Astrocyte of the spinal cord (primary cell): ENCODE measurements at places on chromosomes 1 and 21.

DNA sequence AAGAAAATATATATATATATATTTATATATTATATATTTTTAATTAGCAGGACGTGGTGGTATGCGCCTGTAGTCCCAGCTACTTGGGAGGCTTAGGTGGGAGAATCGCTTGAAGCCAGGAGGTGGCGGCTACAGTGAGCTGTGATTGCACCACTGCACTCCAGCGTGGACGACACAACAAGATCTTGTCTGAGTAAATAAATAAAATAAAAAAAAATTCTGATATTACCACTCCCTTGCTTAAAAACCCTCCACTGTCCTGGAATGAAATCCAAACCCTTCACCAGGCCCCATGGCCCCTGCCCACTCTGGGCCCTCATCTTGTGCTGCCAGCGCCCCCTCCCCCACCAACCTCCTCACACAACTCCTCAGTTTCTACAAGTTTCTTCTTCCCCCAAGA lies 1.7 kb upstream of the ECE1 start:
- DNase-seq: no peak

DNA sequence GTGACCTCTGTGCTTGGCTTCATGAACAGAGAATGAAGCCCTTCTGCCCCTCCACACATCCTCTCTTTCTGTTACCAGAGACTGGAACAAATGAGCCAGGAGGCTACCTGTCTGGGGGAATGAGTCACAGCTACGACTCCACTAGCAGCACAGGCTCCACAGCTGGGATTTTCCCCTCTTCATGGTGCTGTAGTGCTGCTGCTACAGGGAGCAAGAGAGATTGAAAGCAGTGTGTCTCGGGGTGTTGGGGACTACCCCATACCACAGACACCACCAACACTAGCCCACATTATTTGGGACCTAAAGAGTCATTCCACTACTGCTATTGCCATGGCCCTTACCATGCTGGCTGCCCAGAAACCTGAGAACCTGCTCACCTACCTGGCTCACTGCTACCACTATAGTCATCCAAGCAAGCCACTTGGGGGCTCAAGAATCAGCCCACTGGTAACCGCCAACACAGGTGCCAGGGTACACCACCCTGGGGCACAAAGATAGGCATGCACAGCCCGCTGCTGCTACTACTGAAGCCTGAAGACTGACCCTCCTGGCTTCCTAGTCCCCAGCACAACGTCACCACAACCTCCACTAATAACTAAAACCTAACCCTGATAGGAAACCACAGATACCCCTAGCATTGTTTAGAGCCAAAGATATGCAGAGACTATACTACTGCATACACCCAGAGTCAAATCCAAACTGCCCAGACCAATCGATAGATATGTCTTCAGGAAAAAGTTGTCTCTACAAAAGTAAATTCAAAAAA lies 17.7 kb downstream of the CD1E start:
- no peak for DNase-seq

GRCh38 chr1:17540255-17541001 lies 930 bp downstream of the ARHGEF10L start:
- DNase-seq: peak; percentile 40

DNA sequence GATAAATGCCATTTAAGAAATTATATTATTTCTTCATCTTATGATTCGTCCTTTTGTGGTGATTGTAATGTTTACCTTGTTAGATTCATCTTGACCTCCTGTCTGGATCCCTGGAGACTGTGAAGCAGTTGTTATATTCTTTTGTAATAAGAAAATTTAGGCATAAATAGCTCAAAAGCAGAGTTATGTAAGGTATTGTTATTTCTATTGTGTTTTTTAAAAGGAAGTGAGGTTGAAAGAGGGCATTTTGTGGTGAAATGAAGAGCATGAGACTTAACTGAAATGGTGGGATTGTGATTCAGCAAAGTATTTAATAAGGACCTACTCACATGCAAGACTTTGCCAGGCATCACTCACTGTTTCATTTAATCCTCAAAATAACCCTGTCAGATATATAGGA lies 104.0 kb downstream of the PDE4B start:
- peak; percentile 18 for DNase-seq

GRCh38 chr1:32647308-32648134 lies 2.8 kb downstream of the ZBTB8OS start:
- DNase-seq: no peak

DNA sequence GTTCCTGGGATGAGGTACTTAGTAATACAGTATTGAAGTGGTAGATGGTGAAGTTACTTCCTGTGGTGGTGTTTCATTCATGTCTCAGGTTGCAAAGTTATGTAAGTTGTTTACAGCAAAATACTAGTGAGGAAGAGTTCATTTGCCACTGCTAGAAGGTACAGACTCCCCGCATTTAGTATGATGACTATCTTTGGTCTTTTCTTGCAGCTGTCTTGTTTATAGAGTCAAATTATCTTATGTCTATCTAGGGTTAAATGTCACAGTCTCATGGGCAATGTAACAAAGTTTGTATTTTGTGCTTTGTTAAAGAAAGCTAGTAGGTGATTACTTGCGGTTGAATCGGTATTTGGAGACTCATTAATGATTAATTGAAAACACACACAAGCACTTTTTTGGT lies 50.2 kb downstream of the LRRC8D start:
- DNase-seq: no peak

DNA sequence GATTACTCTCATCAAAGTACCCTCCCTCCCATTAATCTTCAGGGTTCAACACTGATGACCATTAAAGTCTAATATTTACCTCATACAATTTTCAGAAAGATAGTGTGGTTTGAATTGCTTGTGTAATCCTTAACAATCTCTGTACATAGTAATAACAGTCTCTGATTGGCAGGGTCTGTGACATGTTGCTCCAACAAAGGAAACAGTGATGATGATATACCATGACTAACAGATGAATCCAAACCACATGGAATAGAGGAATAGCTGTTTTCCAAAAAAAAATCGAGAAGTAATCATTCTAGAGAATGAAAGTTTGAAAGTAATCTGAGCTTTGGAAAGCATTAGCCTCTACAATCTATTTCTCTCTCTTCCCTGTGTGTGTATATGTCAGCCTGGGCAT lies 610.1 kb upstream of the NEGR1 start:
- peak; percentile 28 for DNase-seq

DNA sequence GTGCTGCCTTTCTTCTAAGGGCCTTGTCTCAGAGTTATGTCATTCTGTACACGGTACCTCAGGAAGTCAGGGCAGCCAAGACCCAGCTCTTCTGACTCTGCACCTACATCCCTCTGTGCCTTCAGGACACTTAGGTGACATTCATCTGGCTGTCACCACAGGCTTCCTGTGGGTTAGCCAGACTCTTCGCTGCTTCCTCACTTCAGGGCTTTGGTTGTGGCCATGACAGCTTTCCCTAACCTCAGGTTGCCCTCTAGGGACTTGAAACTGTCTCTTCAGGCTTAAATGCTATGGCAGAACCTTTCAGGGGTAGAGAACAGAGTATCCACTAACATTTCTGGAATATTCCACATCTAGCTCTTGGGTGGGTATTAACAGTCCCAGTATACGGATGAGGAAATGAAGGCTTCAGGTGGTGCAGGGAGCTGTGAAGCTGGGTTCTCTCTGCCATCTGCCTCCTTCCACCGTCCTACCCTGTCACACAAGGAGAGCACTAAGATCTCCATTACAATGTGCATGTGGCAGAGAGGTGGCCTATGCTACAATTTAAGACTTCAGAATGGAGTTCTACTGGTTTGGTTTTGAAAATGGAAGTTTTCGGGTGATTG lies 9.9 kb downstream of the TSSK3 start:
- DNase-seq: no peak

GRCh38 chr21:32813265-32813903 lies 41.8 kb upstream of the PAXBP1 start:
- DNase-seq: no peak

- no peak for DNase-seq
Measured at GRCh38 chr1:234929369-234929768, 199.3 kb downstream of the TOMM20 start.

GRCh38 chr21:33789697-33790096 lies 125.9 kb downstream of the ATP5PO start:
- DNase-seq: no peak

- peak; percentile 96 for DNase-seq
Measured at GRCh38 chr1:44775078-44775929, at the start of gene RPS8. Gene RPS8 (plus strand): TSS chr1:44775540. CDS start chr1:44775597, 57 bp downstream.

- no peak for DNase-seq
Measured at GRCh38 chr1:224545571-224545970, 70.5 kb upstream of the CNIH3 start.

GRCh38 chr1:36913016-36913415 lies 121.3 kb downstream of the GRIK3 start:
- DNase-seq: no peak

GRCh38 chr1:209628618-209629299 lies 23.5 kb downstream of the LAMB3 start:
- DNase-seq: no peak

- DNase-seq: no peak
Measured at GRCh38 chr1:82318921-82319320, 518.2 kb downstream of the ADGRL2 start.

DNA sequence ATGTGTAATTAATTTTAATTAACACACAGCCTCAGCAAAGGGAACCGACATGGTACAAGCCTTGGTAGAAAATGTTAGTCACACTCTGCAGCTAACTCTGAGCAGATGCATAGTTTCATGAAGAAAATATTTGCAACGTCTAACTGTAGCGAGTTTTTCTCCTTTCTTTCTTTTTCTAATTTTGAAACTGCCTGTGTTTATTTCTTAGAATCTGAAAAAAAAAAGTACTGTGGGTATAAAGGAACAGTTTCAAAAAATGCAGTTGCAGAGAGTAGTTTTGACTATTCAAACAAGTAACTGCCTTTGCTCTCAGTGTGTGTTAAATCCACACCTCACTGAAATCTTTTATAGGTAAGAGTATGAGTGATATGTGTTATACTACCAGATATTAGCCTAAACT lies 149.9 kb upstream of the C1orf105 start:
- peak; percentile 25 for DNase-seq

DNA sequence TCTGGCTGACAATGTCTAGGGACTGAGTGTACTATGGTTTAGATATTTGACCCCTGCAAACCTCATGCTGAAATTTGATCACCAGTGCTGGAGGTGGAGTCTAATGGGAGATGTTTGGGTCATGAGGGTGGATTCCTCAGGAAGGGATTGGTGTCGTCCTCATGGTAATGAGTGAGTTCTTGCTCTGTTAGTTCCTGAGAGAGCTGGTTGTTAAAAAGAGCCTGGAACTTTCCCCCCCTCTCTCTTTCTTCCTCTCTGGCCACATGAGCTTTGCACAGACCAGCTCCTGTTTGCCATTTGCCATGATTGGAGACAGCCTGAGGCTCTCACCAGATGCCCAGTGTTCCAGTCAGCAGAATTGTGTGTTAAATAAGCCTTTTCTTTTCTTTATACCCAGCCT lies 36.6 kb upstream of the CNIH3 start:
- peak; percentile 64 for DNase-seq

GRCh38 chr1:114094363-114094634 lies 59.4 kb downstream of the SYT6 start:
- peak; percentile 32 for DNase-seq

GRCh38 chr1:77824079-77824478 lies 44.6 kb downstream of the MIGA1 start:
- DNase-seq: peak; percentile 63

DNA sequence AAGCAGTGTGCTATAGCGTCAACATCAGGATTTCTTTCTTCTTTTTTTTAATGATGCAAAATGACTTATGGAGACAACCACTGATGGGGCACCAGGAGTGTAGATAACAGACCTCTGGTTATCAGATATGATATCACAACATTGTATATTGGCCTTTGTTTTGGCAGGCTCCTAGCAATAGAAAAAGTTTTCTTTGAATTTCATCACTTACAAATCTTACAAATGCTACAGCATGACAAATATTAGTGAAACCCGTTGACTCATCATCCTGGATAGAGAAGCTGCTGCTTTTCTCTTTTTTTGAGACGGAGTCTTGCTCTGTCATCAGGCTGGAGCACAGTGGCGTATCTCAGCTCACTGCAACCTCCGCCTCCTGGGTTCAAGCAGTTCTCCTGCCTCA lies 92.9 kb downstream of the LTN1 start:
- no peak for DNase-seq

DNA sequence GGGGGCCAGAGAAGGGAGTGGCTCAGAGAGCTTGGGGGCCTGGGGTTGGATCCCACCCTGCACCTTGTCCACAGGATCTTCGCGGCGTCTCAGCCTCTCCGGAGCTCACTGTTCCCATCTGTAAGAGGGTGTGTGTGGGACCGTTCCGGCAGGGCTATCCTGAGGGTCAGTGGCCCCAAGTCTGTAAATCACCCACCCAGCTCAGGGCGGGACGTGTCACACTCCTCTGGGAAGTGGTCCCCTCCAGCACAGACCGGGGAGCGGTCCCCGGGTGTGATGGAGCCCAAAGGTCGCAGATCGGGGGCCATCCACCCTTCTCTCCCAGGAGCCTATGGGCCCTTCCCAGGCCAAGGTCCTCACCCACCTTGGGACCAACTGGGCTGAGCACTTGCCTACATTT lies 40.0 kb downstream of the KCNAB2 start:
- no peak for DNase-seq

DNA sequence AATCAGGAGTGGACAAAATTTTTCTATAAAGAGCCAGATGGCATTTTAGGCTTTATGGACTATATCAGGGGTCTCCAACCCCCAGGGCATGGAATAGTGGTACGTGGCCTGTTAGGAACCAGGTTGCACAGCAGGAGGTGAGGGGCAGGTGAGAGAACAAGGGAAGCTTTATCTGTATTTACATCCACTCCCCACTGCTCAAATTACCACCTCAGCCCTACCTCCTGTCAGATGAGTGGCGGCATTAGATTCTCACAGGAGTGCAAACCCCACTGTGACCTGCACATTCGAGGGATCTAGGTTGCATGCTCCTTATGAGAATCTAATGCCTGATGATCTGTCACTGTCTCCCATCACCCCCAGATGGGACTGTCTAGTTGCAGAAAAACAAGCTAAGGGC lies 13.9 kb downstream of the PHTF1 start:
- DNase-seq: no peak

DNA sequence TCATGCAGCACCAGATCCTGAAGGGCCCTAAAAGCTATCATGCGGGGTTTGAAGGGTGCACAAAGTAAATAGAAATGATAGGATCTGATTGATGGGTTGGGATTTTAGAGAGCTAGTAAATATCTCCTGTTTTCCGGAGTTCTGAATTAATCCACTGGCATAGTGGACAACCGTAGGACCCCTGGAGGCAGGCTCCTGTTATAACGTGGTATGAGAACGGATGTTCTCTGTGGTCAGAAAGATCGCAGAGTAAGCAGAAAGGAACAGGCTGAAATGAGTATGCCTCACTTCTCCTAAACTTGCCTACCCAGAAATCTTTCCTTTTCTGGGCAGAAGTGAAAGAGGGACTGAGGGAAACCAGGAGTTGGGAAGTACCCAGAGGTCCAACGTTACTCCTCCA lies 470.8 kb downstream of the AJAP1 start:
- no peak for DNase-seq

- no peak for DNase-seq
Measured at GRCh38 chr1:14994841-14995437, 158.6 kb upstream of the TMEM51 start.

DNA sequence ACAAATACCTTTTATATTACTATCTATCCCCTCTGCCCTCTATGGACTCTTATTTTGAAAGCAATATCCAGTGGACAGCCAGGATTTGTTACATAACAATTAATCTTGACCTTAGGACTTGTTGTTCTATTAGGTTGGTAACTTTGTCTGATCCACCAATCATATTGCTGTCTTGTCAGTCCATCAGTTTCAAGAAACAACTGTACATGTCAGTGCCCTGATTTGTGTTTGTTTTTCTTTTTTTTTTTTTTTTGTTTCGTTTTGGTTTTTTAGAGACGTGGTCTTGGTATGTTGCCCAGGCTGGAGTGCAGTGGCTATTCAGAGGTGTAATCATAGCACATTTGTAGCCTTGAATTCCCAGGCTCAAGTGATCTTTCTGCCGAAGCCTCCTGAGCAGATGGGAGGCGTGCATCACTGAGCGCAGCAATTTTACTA lies 1.5 kb upstream of the SCP2 start:
- DNase-seq: no peak
